ENCODE measurements at places on chromosomes 16 and 17. TPM values are rescaled to one million over a fixed set of nuclear protein-coding genes. Genes with fewer than 3 reads are reported as not detected.

Gene FAM222B
- 11.9 TPM for polyA plus RNA-seq

Gene MILR1
- polyA plus RNA-seq: not detected

Gene ALOX12
- 1.0 TPM for polyA plus RNA-seq

Gene GSDMA
- not detected for polyA plus RNA-seq

Gene DLX3
- polyA plus RNA-seq: not detected

Gene SCPEP1
- polyA plus RNA-seq: 25.3 TPM

Gene TOP2A
- not detected for polyA plus RNA-seq

Gene CDIP1
- 32.6 TPM for polyA plus RNA-seq

Gene TP53TG3C
- polyA plus RNA-seq: not detected

Gene ZNF200
- polyA plus RNA-seq: 4.7 TPM

Gene DNAH3
- polyA plus RNA-seq: not detected

Gene CTF1
- 0.15 TPM for polyA plus RNA-seq

Gene NEK8
- 2.3 TPM for polyA plus RNA-seq

Gene CEMP1
- 1.0 TPM for polyA plus RNA-seq

Gene UMOD
- not detected for polyA plus RNA-seq

Gene LCAT
- 42.9 TPM for polyA plus RNA-seq

Gene TMEM98
- 1.1 TPM for polyA plus RNA-seq

Gene IRF8
- 0.82 TPM for polyA plus RNA-seq

Gene GINS2
- not detected for polyA plus RNA-seq

Gene HAGH
- 42.1 TPM for polyA plus RNA-seq

Gene PIRT
- polyA plus RNA-seq: 0.95 TPM

Gene PRDM7
- polyA plus RNA-seq: not detected

Gene CLDN7
- not detected for polyA plus RNA-seq

Gene TNFRSF17
- 15.0 TPM for polyA plus RNA-seq

Gene PRSS53
- not detected for polyA plus RNA-seq

Gene TEKT1
- polyA plus RNA-seq: not detected

Gene TBX21
- polyA plus RNA-seq: not detected

Gene ETV4
- 0.77 TPM for polyA plus RNA-seq

Gene CTRB1
- polyA plus RNA-seq: not detected
